BE2C (cell line): ENCODE measurements at places on chromosomes 6 and 20.

DNA sequence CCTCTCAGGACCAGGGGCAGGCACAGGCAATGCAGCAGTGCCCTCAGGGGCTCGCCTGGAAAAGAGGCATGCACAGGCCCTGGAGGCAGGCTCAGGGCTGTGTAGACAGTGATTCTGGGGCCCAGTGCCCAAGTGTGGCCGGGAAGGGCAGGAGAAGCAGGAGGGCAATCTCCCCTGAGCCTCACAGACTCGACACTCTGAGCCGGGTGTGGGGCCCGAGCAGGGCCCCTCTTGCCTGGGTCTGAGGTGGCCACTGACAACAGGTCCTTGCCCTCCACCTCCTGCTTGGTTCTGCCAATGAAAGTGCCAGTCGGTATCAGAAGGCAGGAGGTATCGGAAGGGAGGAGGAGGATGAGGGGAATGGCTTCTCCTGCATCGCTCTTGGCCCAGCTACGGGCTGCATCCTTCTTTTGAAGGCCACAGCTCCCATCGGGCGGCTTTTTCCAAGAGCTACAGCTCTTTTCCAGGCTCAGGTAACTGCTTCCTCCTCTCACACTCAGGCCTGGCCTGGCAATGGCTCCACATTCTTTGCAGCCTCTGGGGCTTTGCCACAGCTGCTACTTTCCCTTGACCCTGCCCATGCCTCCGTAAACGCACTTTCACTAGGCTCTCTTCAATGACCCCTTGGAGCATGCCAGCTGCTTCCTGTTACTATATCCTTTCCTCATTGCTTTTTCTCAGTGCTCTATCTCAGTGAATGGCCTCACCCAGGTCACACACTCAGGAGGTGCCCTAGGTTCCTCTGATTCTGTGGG lies 24.5 kb downstream of the GABRR2 start:
- DNase-seq, result no peak

DNA sequence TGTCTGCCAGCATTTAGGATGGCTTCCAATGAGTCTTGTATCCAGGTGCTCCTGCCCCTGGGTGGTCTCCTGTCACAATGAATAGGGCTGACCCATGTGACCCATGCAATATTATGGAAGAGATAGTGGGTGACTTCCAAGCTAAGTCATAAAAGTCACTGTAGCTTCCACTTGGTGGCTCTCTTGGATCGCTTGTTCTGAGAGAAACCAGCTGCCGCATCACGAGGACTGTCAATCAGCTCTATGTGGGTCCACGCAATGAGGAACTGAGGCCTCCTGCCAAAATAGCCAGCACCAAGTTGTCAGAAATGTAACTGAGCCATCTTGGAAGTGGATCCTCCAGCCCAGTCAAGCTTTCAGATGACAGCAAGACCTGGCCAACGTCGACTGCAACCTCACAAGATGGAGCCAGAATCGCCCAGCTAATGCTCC lies 14.9 kb upstream of the MATN4 start:
- DNase-seq, result peak; percentile 50

- no peak for DNase-seq
These were observed 383.4 kb downstream of the GRIK2 start for GRCh38 chr6:101776919-101777350.

- no peak for DNase-seq
These were observed 725.5 kb downstream of the TBC1D32 start for GRCh38 chr6:120608826-120609225.

GRCh38 chr20:5720696-5721095 lies 29.5 kb upstream of the SHLD1 start:
- DNase-seq, result no peak

GRCh38 chr20:52263757-52264156 lies 72.2 kb upstream of the ZFP64 start:
- DNase-seq, result no peak

- DNase-seq, result no peak
These were observed 6.2 kb upstream of the ZNF311 start for GRCh38 chr6:29011276-29011734.

DNA sequence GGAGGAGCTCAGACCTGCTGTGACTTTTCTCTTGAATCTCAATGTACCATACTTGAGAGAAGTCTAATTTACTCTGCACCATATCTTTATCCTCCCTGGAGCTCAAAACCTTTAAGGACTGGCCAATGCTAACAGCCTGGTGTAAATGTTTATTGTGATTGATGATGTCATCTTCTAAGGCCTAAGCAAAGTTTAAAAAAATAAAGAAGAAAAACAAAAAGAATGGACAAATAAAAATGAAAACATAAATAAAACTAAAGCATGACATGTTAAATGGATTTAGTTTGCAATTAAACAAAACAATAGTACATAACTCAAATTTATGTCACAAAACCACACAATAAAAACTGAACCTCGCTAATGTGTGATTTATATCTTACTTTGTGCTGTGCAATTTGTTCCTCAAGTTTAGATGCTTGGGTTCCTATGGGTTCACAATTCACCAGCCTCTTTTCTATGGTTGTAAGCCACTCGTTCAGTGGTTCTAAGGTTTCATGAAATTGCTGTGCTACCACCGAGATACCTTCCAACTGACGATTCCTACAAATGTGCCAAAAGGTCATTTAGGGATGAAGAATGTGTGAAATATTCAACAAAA lies 113.0 kb downstream of the DST start:
- no peak for DNase-seq

- DNase-seq, result no peak
These were observed 1087.7 kb downstream of the KIF16B start for GRCh38 chr20:15485519-15485918.

DNA sequence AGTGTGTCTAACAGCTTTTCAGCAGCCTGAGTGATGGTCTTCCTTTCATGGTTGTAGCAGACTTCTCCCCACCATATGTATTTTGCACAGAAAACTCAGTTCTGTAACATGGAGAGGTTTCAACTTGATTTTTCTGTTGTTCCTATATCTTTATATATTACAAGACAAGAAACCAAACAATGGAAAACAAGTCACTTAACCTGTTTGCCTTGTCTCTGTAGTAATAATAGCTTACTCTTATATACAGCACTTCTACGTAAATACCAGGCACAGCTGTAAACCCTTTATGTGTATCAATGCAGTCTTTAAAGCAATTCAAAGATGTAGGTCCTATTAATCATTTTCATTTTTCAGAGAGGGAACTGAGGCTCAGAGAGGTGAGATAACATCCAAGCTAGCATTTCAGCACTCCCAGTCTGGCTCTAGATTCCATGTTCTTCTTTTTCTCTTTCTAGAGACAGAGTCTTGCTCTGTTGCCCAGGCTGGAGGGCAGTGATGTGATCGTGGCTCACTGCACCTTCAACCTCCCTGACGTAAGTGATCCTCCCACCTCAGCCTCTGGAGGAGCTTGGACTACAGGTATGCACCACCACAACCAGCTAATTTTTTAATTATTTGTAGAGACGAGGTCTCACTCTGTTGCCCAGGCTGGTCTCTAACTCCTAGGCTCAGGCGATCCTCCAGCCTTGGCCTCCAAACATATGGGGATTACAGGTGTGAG lies 90.4 kb downstream of the DTNBP1 start:
- no peak for DNase-seq

DNA sequence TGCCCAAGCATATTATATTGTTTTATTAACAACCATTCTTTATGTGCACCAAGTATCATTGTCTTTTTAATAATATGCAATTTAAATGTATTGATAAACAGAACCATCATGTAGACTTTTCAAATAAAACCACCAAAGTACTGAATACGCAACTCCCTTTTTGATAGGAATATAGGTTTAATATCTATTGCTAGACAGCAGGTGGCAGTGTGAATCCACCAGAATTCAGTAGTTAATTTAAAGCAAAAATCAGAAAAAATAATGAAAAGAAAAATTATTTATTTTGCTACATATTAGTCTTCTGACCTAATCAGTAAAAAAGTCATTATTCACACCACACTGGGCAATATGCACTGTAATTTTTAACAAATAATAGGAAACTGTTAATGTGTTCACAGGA lies 143.7 kb downstream of the KLHL32 start:
- peak; percentile 28 for DNase-seq

- no peak for DNase-seq
These were observed 60.5 kb downstream of the DST start for GRCh38 chr6:56582236-56582635.

- no peak for DNase-seq
These were observed 62.7 kb upstream of the SYNDIG1 start for GRCh38 chr20:24406750-24407149.

- DNase-seq, result no peak
These were observed 539.2 kb downstream of the MEI4 start for GRCh38 chr6:78192057-78192456.

GRCh38 chr6:14622085-14622484 lies 504.5 kb downstream of the CD83 start:
- DNase-seq, result no peak

- peak; percentile 79 for DNase-seq
These were observed at the start of gene RING1 for GRCh38 chr6:33208091-33208967. Gene RING1, plus strand, starts transcription at chr6:33208500. Its CDS starts 323 bp downstream, at chr6:33208823.

DNA sequence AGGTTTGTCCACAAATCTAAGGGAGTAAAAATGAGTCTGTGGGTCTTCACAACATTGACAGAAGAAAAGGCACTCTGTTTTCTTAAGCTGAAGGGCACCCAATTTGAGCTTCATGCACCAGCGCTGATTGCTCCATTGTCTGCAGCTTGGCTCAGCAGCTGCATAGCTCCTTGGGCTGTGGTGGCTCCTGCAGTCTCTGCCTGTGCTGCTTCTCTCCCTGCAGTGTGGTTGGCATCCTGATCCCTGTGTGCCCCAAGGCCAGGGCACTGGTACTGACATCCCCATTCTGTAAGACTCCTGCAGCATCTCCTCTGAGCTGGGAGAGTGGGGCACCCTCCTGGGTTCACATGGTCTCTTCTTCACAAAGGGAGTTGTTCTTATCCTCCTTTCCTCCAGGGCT lies 83.2 kb upstream of the B3GAT2 start:
- peak; percentile 28 for DNase-seq
